ENCODE measurements at places on chromosomes 2 and 18. TPM values are rescaled to one million over a fixed set of nuclear protein-coding genes. Genes with fewer than 3 reads are reported as not detected.

The HOXD10 gene
- total RNA-seq, result not detected

The CYP27C1 gene
- total RNA-seq, result 11.7 TPM

The ACSL3 gene
- total RNA-seq, result 115 TPM

The ANTXR1 gene
- 207 TPM for total RNA-seq

The TUBA4B gene
- total RNA-seq, result not detected

The ANKRD29 gene
- total RNA-seq, result 0.48 TPM

The TAF4B gene
- 2.2 TPM for total RNA-seq

The POTEJ gene
- not detected for total RNA-seq

The AQP4 gene
- total RNA-seq, result not detected

The GKN2 gene
- total RNA-seq, result not detected

The HOXD13 gene
- total RNA-seq, result not detected

The ABCG8 gene
- not detected for total RNA-seq

The PLEKHH2 gene
- 4.9 TPM for total RNA-seq

The ERBB4 gene
- total RNA-seq, result 1.3 TPM

The TMEM200C gene
- 5.8 TPM for total RNA-seq

The SCG2 gene
- total RNA-seq, result 82.1 TPM

The FAM161A gene
- 2.9 TPM for total RNA-seq

The TUBA3E gene
- total RNA-seq, result not detected

The KIAA1328 gene
- total RNA-seq, result 6.3 TPM

The KLF7 gene
- 46.2 TPM for total RNA-seq

The GRP gene
- not detected for total RNA-seq

The LRRC30 gene
- not detected for total RNA-seq

The SEMA4F gene
- total RNA-seq, result 17.4 TPM

The SIX3 gene
- total RNA-seq, result not detected

The MYOM1 gene
- total RNA-seq, result 1.5 TPM

The SLC39A10 gene
- total RNA-seq, result 24.0 TPM

The CTAGE1 gene
- 0.12 TPM for total RNA-seq

The CYS1 gene
- total RNA-seq, result 7.0 TPM

The RAD51AP2 gene
- total RNA-seq, result not detected

The RPIA gene
- 8.6 TPM for total RNA-seq

The CCDC178 gene
- total RNA-seq, result not detected

The MC4R gene
- total RNA-seq, result not detected

The LOXL3 gene
- total RNA-seq, result 112 TPM

The CCDC74A gene
- total RNA-seq, result 3.0 TPM

The OBSL1 gene
- 111 TPM for total RNA-seq

The AOX1 gene
- total RNA-seq, result 2.0 TPM
